ENCODE measurements at places on chromosomes 3 and 15.

DNA sequence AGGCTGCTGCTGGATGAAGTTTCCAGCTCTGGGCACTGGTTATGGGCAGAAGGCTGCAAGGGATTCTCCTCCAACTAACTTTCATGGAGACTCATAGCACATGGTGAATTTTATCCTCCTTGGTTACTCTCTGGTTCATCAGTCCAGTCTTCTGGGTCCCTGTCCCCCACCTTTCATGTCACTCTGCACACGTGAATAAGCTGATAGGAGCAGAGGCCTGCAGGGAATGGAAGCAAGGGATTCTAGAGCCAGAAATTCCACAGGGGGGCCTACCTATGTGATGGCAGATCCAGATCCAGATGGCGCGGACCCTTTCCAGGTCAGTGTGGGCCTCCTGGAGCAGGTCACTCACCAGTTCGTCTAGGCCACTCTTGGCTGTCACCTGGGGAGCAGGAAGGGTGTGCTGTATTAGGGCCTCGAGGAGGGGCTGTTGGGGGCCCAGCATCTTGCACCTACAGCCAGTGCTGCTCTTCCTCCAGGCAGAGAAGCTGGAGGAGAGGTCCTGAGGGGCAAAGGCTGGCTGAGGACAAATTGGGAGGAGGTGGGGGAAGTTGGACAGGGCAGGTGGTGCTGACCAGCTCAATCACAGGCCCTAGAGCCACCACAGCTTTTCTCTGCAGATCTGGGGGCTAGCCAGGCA, 30.2 kb downstream of the KY start:
- no peak for DNase-seq

DNA sequence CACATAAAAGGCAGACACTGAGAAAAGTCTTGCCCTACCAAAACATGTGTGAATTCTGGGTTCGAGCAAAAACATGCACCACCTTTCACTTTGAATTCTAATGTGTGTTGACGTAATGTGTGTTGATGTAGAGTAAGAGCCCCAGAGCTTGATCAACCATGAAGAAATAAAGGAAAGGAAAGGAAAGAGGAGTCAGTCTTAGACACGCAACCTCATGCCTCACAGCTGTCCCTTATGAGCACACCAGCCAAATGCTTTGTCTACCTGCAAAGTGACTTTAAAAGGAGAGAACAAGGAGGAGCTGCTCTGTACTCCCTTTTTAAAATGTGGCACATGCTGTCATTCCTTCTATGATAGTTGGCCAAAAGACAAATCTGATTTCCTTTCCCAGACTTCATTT, 80.8 kb downstream of the RFTN1 start:
- DNase-seq: no peak

GRCh38 chr3:45566196-45566595, 28.4 kb upstream of the LIMD1 start:
- DNase-seq: no peak

GRCh38 chr15:84079885-84080777, 155.4 kb upstream of the GOLGA6L4 start:
- DNase-seq: peak; percentile 22

GRCh38 chr3:42080453-42080872, 10.7 kb upstream of the TRAK1 start:
- no peak for DNase-seq
